ENCODE measurements at places on chromosomes 11 and 22.

GRCh38 chr11:76568139-76568538, 102.4 kb downstream of the LRRC32 start:
- no peaks in the 10 kb centered on the region for H3K36me3 ChIP-seq
- no peaks in the 10 kb centered on the region for H3K27me3 ChIP-seq
- no peak for DNase-seq
- peaks cover 4% of the 10 kb centered on the region for H3K4me1 ChIP-seq

GRCh38 chr22:27975381-27976013, 56.4 kb upstream of the PITPNB start:
- no peak overlapping the region for H3K27ac ChIP-seq
- H3K4me3 ChIP-seq: no peak overlapping the region
- no peaks in the 10 kb centered on the region for H3K4me1 ChIP-seq
- H3K36me3 ChIP-seq: no peaks in the 10 kb centered on the region

- peaks cover 20% of the 10 kb centered on the region for H3K4me1 ChIP-seq
- no peak overlapping the region for H3K27ac ChIP-seq
- no peak overlapping the region for H3K4me3 ChIP-seq
- H3K27me3 ChIP-seq: no peaks in the 10 kb centered on the region
- peaks cover 75% of the 10 kb centered on the region for H3K36me3 ChIP-seq
- DNase-seq: no peak
Measured at GRCh38 chr11:210803-211180, 3.3 kb downstream of the RIC8A start.

GRCh38 chr11:25180187-25180586, 683.3 kb downstream of the LUZP2 start:
- no peaks in the 10 kb centered on the region for H3K36me3 ChIP-seq
- H3K4me1 ChIP-seq: no peaks in the 10 kb centered on the region
- H3K4me3 ChIP-seq: no peak overlapping the region
- no peak overlapping the region for H3K27ac ChIP-seq

DNA sequence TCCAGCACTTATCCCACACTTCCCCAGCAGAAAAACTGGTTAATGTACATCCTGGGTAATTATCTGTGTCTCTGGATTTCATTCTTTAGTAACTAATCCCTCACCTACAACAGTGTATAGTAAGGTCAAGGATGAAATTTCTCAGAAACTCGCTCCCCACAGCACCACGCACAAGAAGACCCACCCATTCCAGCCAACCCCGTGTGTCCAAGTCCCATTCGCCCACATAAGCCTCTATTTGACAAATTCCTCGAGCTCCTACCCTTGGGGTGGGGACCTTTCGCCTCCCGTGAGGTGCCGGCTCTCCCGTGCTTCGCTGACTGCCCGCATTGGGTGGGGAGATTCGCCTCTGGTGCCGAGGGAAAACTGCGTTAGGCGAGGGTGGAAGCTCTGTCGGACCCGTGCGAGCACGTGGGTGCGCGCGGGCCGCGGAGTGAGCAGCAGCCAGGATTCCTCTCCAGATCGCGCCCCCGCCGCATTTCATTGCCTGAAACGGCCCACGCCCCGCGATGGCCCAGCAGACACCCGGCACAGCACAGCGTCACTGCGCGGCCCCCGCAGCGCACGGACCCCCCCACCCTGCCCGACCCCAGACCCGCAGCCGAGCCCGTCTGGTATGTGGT, 866 bp downstream of the EXPH5 start:
- no peaks in the 10 kb centered on the region for H3K27me3 ChIP-seq
- peak overlapping the region; percentile 77 for H3K4me3 ChIP-seq
- peak overlapping the region; percentile 91 for H3K27ac ChIP-seq
- H3K4me1 ChIP-seq: peaks cover 31% of the 10 kb centered on the region

DNA sequence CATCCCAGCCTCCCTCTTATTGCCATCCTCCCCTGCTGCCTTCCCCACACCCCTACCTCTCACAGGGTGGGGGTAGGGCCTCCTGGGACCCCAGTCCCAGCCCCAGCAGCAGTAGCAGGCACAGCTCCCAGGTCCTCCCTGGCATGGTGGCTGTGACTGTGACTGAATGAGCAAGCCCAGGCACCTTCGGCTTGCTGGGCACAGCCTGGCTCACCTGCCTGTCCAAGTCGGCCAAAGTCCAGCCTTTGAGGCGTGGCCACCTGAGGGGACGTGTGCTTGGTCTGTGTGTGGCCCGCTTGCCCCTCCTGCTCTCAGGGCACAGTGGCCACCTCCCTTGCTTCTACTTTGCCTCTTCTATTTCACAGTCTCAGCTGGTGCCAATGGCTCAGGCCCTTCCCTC, at the start of gene TREH:
Gene TREH (minus strand): TSS at position 168 of the 400 bp plus-strand sequence. CDS start 23 bp downstream, at position 145.
- peaks cover 3% of the 10 kb centered on the region for H3K4me1 ChIP-seq
- H3K4me3 ChIP-seq: no peak within 1 kb of the TSS
- H3K27me3 ChIP-seq: no peaks in the 10 kb centered on the region
- no peak within 1 kb of the TSS for H3K27ac ChIP-seq
- DNase-seq: no peak

- H3K4me1 ChIP-seq: peaks cover 22% of the 10 kb centered on the region
- DNase-seq: no peak
- no peaks in the 10 kb centered on the region for H3K36me3 ChIP-seq
Measured at GRCh38 chr22:38202437-38203089, 769 bp downstream of the MAFF start.

DNA sequence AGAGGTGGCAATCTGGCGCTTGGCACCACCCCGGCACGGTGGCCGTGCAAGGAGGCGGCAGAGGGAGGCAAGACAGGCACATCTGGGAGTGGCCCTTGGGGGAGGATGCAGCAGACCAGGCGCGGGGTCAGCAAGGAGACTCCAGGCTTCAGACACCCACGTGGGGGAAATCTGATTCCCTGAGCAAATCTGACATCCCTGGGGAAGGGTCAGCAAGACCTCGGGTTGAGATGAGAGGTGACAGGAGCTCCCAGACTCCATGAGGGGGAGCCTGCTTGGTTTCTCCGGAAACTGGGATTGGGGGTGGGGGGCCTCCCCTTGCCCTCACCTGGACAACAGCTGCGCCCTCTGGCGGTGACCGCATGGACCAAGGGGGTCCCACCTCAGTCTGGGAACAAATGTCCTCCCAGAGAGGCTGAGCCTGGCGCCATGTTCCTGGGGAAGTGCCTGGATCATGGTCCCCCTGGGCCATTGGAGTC, 4.0 kb upstream of the RCOR2 start:
- H3K4me3 ChIP-seq: no peak overlapping the region
- DNase-seq: peak; percentile 73
- H3K4me1 ChIP-seq: peaks cover 59% of the 10 kb centered on the region

- no peaks in the 10 kb centered on the region for H3K27me3 ChIP-seq
- H3K4me1 ChIP-seq: no peaks in the 10 kb centered on the region
- no peak for DNase-seq
- no peak overlapping the region for H3K27ac ChIP-seq
- no peaks in the 10 kb centered on the region for H3K36me3 ChIP-seq
Measured at GRCh38 chr22:48857202-48857805, 970.4 kb downstream of the BRD1 start.

DNA sequence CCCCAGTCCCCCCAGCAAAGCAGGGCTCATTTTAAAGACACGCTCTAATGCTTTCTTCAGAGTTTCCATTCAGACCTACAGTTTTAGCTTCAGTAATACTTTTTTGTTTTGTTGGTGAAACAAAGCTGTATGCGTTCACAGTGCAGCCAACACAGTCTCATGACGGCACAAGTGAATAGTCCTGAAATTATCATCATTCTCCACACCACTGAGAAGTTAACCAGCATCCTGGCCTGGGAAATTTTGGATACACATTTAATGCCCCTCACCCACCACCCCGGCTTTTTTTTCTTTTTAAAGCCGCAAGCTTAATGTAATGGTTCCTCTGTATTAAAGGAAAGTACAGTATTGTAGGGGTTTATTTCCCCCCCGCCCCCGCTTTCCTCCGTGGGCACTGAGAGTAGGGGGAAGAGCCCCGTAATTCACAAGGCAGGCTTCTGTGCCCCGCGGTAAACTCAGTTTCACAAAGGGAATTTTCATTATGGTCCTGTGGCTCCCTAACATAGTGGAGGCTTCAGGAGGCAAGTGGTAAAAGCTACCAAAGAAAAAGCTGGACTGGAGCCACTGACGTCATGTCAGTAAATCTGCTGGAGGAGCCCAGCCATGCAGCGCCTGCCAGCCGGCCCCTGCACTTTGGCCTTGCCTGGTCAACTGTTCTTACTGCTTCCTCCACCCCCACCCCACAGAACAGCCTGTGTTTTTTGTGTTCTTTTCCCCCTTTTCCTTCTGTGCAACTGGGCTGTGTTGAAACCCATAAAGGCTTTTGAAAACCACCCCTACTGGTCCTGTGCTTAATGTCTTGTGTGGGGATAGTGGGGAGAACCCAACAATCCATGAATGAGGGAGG, 18.2 kb downstream of the TEAD1 start:
- no peak overlapping the region for H3K27ac ChIP-seq
- DNase-seq: no peak
- H3K36me3 ChIP-seq: no peaks in the 10 kb centered on the region
- H3K4me1 ChIP-seq: peaks cover 53% of the 10 kb centered on the region
- H3K4me3 ChIP-seq: no peak overlapping the region
- no peaks in the 10 kb centered on the region for H3K27me3 ChIP-seq

DNA sequence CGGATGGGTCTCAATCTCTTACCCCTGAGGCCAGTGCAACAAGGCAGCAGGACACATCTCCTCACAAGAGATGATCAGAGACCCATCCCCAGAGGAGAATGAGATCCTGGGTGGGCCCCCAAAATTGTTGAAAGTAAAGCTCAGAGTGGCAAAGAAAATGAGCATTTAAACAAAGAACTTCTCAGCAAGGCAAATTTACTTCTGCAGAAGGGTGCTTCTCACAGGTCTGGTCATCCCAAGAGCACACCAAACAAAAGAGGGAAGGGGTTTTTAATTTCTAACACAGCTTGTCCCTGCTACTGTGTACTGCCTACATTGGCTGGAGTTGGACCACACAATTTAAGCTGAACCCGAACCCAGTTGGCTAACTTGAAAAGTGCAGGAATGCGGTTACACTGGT, 1628.6 kb upstream of the RAG2 start:
- no peak overlapping the region for H3K27ac ChIP-seq
- H3K4me3 ChIP-seq: no peak overlapping the region

DNA sequence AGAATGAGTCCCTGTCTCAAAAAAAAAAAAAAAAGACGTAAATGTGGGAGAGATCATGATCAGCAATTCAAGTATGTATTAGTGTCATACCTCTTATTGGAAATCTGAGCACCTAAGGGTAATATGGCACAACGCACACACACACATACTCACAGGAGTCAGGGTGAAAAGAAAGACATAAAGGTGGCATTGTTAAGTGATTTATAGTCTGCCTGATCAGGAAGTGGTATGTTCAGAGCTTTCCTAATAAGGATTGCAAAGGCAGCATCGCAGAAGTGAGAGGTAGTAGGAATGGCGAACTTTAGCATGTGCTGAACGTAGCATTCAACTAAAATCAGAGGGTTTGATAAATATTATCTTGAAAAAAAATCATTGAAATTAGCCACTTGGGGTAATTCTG, 854.3 kb downstream of the METTL15 start:
- no peaks in the 10 kb centered on the region for H3K4me1 ChIP-seq
- no peaks in the 10 kb centered on the region for H3K36me3 ChIP-seq
- no peaks in the 10 kb centered on the region for H3K27me3 ChIP-seq
- no peak for DNase-seq
- no peak overlapping the region for H3K27ac ChIP-seq

DNA sequence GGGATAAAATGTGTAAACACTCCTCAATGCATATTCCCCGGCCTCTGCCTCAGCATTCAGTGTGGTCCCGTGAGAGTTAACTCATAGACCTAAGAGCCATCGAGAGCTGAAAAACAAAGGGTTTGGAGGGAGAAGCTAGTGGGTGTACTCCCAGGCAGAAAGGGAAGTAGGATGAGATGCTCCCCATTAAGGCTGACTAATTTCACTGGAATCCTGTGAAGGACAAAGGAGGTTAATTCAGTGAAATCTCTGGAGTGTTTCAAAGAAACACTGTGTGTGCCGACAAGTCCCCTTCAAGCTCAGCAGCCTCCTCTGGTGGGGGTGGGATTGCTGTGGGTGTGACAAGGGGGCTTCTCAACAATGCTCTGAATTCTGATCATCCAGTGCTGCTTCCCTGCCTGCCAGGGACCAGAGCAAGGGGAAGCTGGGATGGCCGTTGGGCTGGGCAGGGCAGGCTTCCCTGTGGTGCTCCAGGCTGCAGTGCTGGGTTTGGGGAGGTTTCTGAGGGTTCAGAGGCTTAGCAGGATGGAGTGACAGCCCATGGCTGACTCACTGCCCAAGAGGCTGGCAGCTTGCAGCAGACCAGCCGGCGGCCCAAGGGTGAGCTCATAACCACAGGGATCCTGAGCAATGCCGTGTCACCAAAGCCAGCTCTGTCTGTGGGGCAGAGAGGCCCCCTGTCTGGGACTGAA, 61.4 kb upstream of the BMAL1 start:
- no peak overlapping the region for H3K27ac ChIP-seq
- DNase-seq: no peak
- H3K4me3 ChIP-seq: no peak overlapping the region
- peaks cover 12% of the 10 kb centered on the region for H3K27me3 ChIP-seq

DNA sequence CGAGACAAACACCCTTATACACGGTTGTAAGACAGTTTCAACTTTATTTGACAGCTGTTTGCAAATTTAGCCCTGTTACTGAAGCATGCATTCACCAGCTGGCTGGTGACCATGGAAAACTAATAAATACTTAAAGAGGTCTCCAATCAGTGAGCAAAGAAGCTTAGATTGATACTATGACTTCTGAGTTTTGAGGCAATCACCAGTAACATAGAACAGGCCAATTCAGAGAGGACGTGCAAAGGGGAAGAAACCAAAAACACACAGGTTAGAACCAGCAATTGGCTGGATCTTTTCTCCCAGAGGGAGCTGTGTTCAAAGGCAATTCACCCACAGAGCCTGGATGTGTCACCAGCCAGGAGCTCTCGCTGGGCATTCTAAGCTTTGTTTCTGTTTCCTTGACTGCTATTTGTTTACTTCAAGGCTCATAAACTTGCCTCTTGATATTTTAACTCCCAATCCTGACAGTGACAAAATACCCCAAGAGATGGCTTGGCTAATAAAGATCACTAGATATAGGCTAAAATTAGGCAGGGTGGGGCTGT, 113.6 kb upstream of the MTMR2 start:
- no peak overlapping the region for H3K4me3 ChIP-seq
- H3K4me1 ChIP-seq: no peaks in the 10 kb centered on the region
- no peak overlapping the region for H3K27ac ChIP-seq
- DNase-seq: no peak
- no peaks in the 10 kb centered on the region for H3K36me3 ChIP-seq
- no peaks in the 10 kb centered on the region for H3K27me3 ChIP-seq

DNA sequence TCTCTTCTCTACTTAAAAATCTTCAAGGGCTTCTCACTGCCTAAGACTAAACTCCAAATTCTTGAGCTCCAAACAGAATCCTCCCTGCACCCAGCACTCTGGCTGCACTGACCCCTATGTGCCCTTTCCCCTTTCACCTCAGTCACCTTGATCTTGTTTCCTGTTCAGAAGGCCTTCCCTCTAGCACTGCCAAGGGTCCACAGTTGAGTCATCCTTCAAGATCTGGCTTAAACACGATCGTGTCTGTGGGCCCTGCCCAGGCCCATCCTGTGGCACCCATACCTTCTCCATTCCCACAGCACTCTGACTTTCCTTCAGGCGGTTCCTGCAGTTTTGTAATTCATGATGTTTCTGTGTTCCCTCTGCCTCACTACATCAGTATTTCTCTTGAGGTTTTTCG, 129.2 kb downstream of the ARL14EP start:
- DNase-seq: no peak
- no peaks in the 10 kb centered on the region for H3K36me3 ChIP-seq
- peaks cover 4% of the 10 kb centered on the region for H3K27me3 ChIP-seq
- no peak overlapping the region for H3K27ac ChIP-seq
- no peaks in the 10 kb centered on the region for H3K4me1 ChIP-seq
- H3K4me3 ChIP-seq: no peak overlapping the region

All from K562 (cell line).